H9 (cell line): ENCODE measurements at places on chromosomes 16 and 17. TPM values are rescaled to one million over a fixed set of nuclear protein-coding genes. Genes with fewer than 3 reads are reported as not detected.

DERL2 gene
- total RNA-seq: 83.2 and 85.6 TPM in 2 replicates

DNA sequence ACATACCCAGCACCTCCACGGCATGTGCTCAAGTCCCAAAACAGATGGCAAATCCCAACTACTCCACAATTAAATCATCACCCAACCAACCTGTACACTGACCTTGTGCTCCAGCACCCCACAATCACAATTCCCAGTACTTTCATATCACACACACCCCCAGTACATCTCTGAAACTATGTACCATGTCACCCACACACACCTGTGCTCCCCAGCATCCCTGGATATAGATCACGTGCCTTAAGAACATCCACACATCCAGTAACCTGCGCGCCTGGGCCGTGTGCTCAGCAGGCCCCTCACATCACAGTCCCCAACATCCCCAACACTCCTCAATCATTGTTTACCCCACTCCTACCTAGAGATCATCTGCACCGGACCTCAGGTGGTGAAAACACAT lies 2.1 kb downstream of the NLGN2 start:
- DNase-seq: no peak

SLC47A1 gene
- total RNA-seq: 2.0 and 4.0 TPM in 2 replicates

- no peak for DNase-seq
These were observed 1.3 kb upstream of the NUTF2 start for GRCh38 chr16:67845291-67846062.

TMEM170A gene
- total RNA-seq: 43.4 and 46.8 TPM in 2 replicates
